ENCODE measurements at places on chromosomes 12 and 14.

DNA sequence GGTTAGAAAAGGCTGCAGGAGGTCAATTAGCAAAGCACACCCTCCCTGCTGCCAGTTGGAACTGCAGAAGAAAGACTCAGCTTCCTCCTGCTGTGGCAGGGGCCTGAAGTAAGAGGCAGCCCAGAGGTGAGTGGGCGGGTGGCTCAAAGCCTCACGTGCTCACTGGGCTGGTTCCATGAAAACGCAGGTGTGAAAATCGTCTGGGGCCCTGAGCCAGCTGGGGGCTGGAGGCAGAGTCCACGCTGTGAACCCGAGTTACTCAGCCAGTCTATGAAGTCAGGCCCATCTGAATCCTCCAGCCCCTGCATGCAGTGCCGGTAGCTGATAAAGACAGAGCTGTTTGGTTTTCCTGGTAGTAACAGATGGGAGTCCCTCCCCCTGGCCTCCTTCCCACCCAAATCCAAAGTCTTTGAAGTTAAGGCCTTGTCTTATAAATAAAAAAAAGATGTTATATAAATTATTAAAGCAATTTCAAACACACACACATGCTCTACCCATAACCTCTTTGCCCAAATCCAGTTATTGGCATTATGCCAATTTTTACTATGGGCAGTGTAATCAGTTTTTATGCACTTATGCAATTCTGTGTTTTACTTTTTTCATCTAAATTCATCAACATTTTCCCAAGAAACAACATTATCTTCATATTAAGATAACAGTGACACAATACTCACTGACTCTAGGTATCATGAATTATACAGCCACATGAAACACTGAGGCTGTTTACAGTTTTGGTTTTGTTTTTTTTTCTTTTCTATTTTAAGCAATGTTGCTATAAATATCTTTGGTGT lies 57.9 kb upstream of the PNMA1 start:
- DNase-seq: no peak

GRCh38 chr12:133010657-133011297 lies 24.6 kb downstream of the ZNF26 start:
- DNase-seq: no peak

DNA sequence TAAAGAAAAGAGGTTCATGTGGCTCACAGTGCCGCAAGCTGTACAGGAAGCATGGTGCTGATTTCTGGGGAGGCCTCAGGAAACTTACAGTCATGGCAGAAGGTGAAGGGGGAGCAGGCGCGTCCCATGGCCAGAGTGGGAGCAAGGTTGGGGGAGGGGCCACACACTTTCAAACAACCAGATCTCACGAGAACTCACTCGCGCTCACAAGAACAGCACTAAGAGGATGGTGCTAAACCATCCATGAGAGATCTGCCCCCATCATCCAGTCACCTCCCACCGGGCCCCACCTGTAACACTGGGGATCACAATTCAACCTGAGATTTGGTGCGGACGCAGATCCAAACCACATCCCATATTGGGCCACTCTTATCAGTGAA lies 80.5 kb downstream of the CCDC92 start:
- DNase-seq: no peak

DNA sequence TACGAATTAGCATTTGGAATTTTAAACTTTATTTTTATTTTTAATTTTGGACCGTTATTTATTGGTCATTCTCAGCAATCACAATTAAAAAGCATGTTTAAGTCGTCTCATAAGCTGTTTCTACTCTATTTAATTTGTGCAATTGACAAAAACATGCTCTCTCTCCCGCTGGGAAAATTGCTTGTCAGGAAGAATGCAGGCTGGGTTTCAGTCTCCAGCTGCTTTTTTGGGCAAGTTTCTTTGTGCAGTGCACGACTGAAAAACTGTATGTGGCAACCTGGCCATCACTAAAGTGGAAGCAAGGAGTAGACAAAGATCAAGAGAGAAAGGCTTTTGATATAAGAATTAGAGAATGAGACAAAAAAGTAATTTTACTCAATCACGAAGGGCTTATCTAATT lies 941.5 kb upstream of the MDGA2 start:
- DNase-seq: no peak

DNA sequence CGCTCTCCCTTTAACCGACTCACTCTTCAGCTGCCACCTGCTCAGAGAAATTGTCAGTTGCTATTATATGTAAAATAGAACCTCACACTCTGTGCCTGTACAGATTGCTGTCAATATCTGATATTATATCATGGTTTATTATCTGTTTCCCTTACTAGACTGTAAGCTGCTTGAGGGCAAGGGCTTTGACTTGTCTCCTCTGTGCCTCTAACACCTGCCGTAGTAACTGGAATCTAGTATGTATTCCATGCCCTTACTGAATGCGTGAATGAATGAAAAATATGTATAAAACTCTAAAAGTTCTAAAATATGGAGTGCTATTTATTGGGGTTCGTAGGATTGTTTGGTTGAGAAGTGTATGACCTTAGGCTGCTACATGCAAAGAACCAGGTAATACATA lies 1.7 kb upstream of the CD69 start:
- DNase-seq: no peak

- no peak for DNase-seq
These were observed 124.2 kb downstream of the DENND5B start for GRCh38 chr12:31466768-31467167.

GRCh38 chr12:103809154-103809553 lies 31.9 kb downstream of the NT5DC3 start:
- DNase-seq: no peak

- DNase-seq: no peak
These were observed 108.6 kb downstream of the EGLN3 start for GRCh38 chr14:33842299-33842698.

DNA sequence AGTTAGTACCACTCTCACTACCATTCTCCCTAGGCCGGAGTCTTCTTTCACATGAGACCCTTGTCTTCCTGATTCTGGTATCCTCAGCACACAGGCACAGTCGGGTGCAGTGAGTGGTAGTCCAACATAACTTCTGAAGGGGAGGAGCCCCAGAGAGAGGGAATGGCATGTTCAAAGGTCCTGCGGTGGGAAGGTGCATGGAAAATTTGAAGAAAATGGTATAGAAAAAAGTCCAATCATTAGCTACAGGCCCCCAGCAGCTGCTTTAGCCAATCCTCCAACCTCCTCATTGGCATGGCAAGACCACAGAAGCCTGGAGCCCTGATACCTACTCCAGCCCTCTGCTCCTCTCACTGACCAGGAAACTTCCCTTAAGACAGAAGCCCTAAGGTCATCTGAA lies 96.6 kb downstream of the ZFP36L1 start:
- DNase-seq: no peak

DNA sequence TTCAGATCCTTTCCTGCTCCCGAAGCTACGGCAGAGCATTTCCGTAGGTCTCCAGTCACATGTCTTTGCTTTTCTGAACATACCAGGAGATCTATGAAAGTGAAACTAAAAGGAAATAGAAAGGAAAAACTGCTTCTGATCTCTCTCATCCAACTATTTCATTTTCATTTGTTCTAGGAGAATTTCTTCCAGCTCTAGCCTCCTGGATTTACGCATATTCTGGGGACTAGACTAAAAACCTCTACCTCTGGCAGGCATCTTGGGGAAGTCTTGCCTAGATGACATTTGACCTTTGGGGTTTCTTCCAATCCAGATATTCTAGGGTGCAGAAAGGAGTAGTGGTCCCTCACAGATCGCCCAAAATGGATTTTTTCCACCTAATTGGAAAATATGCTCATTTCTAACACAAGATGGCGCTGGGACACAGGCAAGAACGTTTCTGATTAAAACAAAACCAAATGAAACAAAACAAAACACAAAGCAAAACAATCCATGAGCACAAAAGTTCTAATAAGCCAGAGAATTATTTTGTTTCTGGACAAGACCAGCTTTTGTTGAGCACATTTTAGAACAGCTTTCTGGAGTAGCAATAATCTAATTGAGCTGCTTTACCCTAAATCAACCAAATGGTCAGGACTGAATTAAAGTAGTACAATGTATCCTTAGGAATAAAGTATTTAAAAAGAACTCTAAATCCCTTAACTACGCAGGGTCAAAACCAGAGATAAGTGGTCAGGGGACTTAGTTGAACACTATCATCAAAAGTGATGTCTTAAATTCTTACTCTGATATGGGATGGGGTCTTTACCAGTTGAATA lies 12.3 kb upstream of the PARP11 start:
- peak; percentile 59 for DNase-seq

GRCh38 chr14:71301611-71302010 lies 394.4 kb downstream of the PCNX1 start:
- no peak for DNase-seq

- peak; percentile 3 for DNase-seq
These were observed 177.8 kb upstream of the EEA1 start for GRCh38 chr12:93106910-93107309.

- no peak for DNase-seq
These were observed 73.9 kb downstream of the ITPK1 start for GRCh38 chr14:93041830-93042229.

- DNase-seq: no peak
These were observed 1.4 kb downstream of the SYNDIG1L start for GRCh38 chr14:74424606-74425005.

- DNase-seq: no peak
These were observed 7.3 kb upstream of the TCHP start for GRCh38 chr12:109892748-109893147.

GRCh38 chr12:93833946-93834345 lies 156.8 kb downstream of the CRADD start:
- no peak for DNase-seq

DNA sequence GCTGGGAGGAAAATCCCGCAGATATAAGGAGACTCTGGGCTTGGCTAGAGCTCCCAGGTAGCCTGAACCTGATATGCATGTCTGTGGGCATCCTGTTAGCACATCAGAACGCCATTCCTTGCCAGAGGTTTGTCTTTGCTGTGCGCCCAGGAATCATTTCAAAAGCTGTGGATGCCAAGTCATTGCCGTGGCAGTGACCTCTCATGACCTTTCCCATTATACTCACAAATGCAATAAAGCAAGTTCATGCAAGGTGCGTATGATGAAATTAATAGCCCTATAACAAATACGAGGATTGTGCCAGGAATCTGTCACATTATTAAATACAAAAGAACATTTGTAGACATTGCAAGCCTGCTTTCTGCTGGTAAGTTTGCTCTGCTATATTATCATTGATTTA lies 229.1 kb upstream of the PELI2 start:
- DNase-seq: no peak

- DNase-seq: peak; percentile 35
These were observed 1.8 kb downstream of the OAS1 start for GRCh38 chr12:112908548-112908947.

DNA sequence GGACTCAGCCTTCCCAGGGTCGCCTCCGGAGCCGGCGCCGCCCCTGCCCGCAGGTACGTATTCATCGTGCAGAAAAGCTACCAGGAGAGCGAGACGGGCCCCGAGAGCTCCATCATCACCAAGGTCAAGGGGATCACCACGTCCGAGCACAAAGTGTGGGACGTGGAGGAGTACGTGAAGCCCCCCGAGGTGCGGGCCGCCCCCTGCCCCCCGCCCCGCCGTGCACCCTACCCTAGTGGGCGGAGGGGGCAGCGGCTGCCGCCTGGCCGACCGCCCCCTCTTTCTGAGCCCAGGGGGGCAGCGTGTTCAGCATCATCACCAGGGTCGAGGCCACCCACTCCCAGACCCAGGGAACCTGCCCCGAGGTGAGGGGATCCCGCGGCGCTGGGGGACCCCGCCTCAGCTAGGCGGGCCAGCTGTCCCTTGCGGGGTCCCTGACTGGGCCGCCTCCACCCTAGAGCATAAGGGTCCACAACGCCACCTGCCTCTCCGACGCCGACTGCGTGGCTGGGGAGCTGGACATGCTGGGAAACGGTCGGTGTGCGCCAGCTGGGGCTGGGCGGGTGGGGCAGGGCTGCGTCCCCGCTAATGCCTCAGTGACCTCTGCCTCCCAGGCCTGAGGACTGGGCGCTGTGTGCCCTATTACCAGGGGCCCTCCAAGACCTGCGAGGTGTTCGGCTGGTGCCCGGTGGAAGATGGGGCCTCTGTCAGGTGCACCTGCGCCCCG lies 973 bp downstream of the P2RX2 start:
- no peak for DNase-seq

- no peak for DNase-seq
These were observed 279.2 kb downstream of the ALG10 start for GRCh38 chr12:34301251-34302130.

- DNase-seq: no peak
These were observed 225.1 kb upstream of the FSCB start for GRCh38 chr14:44732144-44732543.

GRCh38 chr12:128840862-128841468 lies 12.3 kb upstream of the GLT1D1 start:
- DNase-seq: no peak

- DNase-seq: no peak
These were observed 5.0 kb downstream of the CCND2 start for GRCh38 chr12:4278329-4279197.

GRCh38 chr12:1913377-1914113 lies 4.9 kb downstream of the CACNA2D4 start:
- no peak for DNase-seq

GRCh38 chr14:74348241-74348734 lies at the start of gene VRTN:
Gene VRTN, plus strand, starts transcription at chr14:74348471. Its CDS starts 8,313 bp downstream, at chr14:74356784.
- no peak for DNase-seq

- no peak for DNase-seq
These were observed 26.0 kb upstream of the GLIPR1L2 start for GRCh38 chr12:75364919-75365318.

GRCh38 chr12:118342090-118342489 lies 30.6 kb downstream of the TAOK3 start:
- no peak for DNase-seq

- DNase-seq: no peak
These were observed 15.6 kb upstream of the TFCP2 start for GRCh38 chr12:51188359-51189051.

DNA sequence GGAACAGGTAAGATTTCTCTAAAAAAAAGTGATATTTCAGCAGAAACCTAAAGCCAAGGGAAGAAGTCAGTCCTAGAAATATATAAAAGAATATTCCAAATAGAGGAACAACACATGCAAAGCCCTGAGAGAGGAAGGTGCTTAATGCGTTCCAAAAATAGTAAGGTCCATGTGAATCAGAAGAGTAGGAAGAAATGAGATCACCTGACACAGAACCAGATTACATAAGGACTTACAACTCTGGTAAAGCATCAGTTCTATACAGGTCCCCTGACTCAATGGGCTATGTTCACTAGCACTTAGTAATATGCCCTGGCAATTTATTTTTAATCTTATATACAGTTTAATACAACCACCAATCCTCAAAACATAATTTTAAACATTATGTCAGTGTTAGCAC lies 30.0 kb downstream of the SENP1 start:
- no peak for DNase-seq

GRCh38 chr12:46147144-46147543 lies 121.7 kb downstream of the SLC38A1 start:
- DNase-seq: no peak

GRCh38 chr14:56862836-56863235 lies 52.6 kb upstream of the OTX2 start:
- DNase-seq: no peak

- DNase-seq: no peak
These were observed 22.0 kb upstream of the MGST1 start for GRCh38 chr12:16325426-16325825.
